Activated CD8-positive, alpha-beta memory T cell treated with anti-CD3 and anti-CD28 coated beads for 48 hours (primary cell): ENCODE measurements at places on chromosomes 2 and 18.

GRCh38 chr18:34370704-34371395 is 146.1 kb upstream of the NOL4 start:
- no peak for DNase-seq

GRCh38 chr2:219443697-219444023 is 9.0 kb downstream of the SPEG start:
- no peak for DNase-seq

DNA sequence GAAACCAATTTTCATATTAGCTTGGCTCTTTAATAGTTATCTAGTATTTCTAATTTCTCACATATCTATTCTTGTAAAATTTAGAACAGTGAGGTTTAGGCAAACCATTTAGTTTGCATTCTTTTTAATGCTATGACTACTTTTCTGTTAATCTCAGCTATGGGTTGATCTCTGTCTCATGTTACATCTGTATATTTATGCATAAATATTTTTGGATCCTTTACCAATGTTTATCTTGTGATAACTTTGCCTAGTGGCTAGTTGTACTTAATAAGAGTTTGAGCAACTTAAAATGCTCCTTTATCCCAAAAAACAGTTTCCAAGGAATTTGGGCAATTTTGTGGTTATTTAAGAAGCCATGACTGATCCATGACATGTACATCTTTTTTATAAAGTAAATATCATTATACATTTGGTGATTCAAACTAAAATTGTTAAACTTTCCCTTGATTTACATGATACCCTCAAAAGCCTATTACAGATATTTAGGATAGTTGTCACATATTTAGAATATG is 86.3 kb downstream of the R3HDM1 start:
- no peak for DNase-seq

DNA sequence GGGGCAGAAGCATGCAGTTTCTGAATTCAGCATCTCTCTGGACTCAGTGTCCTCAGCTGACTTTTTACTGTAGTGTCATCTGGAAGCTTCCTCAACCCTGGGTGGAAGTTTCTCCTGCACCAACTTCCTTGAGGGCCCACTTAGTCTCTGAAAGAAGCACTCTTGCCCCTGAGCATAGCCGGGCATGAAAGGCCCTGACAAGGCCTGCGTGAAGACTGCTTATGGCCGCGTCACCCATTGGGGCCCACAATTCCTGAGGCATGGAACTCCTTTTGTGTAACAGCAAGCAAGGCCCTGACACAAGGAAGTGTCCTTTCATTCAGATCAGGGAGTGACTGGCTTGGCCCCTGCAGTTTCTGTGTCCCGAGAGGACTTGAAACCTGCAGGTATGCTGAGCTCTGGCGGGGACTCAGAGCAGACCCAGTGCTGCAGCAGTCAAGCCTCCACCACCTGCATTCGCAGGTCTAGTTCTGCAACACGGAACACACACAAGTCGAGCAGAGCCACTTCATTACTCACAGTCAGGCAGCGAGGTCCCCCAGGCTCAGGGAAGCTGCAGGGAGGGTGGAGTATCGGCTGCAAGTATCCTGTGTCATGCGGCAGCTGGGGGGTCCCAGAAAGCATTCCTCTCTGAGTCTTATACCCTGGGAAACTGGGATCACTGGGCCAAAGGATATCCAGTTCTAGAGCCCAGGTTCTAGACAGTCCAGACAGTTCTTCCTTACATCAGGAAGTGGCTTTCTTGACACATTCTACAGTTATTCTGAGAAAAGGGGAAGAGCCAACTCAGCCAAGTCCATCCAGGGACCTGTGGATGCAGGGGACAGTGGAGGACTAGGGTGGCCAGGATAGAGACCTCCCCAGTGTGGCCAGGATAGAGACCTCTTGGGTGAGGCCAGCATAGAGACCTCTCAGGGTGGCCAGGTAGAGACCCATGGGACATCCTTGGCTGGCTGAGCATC is 35.6 kb upstream of the PRLH start:
- DNase-seq = no peak

GRCh38 chr18:48997681-48997984 is 46.9 kb upstream of the SMAD7 start:
- DNase-seq = no peak

DNA sequence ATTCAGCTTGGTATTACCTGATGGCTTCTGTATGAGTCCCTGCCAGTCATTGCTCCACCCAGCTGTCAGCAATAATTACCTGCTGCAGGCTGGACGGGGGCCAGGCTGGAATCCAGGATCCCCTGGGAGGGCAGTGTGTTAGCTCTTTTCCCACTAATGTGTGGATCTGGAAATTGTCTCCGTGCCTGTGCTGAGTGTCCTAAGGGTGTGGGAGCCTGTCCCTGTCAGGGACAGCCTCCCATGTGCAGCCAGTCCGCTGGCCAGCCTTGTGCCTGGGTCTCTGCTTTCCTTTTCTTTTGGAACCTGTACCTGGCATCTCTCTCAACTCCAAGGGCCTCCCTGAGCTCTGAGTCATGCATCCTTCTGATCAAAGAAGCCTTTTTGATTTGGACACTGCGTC is 107.2 kb upstream of the SPRED2 start:
- DNase-seq = no peak

DNA sequence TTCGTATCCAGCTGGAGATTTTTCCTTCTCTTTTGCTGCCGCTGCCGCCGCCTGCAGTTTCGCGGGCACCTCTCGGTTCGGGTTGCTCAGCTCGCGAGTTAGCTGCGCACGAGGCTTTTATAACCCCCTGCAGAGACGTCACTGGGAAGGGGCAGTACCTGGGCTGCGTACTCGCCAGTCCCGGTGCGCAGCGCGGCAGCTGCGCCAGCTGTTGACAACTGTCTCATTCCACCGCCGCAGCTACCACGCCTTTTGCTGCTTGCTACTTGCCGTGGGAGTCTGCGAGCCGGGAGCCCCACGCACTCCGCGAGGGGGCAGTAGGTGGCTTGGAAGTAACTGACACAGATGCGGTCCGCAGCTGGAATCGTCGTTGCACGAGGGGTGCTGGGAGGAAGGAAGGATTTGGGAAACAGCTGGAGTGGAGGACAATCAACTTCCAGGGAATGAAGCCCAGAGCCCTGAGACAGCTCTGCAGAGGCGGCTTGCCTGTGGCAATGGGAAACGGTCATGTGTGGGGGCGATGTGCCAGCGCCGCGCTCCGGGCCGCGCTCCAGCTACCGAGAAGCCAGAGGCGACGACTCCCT is at the start of gene TACR1:
Gene TACR1, minus strand, starts transcription at position 93 of the 584 bp plus-strand sequence. CDS start 586 bp downstream, outside the sequence.
- no peak for DNase-seq

GRCh38 chr2:105834931-105835330 is 90.2 kb downstream of the NCK2 start:
- no peak for DNase-seq

- no peak for DNase-seq
These were observed 24.0 kb upstream of the SIGLEC15 start for GRCh38 chr18:45801416-45802004.
